IMR-90 (cell line): ENCODE measurements at places on chromosomes 16 and 17. TPM values are rescaled to one million over a fixed set of nuclear protein-coding genes. Genes with fewer than 3 reads are reported as not detected.

Gene GRIN2A
- polyA plus RNA-seq = not detected in 2 replicates

Gene TPSB2
- polyA plus RNA-seq = not detected in 2 replicates

Gene KRTAP4-1
- polyA plus RNA-seq = not detected in 2 replicates

Gene CDRT4
- 2.7 and 3.7 TPM in 2 replicates for polyA plus RNA-seq

DNA sequence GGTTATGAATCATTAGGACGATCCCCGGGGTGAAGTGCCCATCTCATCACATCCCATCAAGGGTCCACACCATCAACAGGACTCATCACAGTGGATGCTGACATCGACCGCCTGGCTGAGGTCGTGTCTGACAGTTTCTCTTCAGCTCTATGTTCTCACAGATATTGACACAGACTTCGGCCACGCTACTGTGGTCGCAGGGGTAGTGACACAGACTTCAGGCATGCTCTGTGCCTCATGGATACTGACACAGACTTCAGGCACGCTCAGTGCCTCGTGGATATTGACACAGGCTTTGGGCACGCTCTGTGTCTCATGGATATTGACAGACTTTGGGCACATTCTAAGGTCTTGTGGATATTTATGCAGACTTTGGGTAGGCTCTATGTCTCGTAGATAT is 50.1 kb downstream of the KLHDC4 start:
- DNase-seq = peak; percentile 34

- no peak for DNase-seq
Measured at GRCh38 chr16:10206215-10206614, 24.0 kb upstream of the GRIN2A start.

DNA sequence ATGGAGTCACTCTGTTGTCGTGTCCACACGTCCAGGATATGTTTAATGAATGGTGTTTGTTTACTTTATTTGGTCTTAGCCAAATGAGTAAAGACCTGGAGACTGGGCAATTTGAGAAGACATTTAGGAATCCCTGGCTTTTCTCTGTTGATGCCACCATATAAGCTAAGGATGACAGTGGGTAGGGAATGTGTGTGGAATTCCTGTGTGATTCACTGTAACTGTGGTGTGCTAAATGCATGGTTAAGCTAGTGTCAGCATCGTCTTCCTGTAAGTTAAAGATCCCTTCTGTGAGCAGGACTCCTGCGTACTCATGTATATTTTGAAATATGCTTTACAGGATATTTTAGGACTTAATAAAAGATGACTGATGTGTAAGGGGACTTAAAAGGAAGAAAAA is 26.4 kb downstream of the GOSR1 start:
- DNase-seq = peak; percentile 28

DNA sequence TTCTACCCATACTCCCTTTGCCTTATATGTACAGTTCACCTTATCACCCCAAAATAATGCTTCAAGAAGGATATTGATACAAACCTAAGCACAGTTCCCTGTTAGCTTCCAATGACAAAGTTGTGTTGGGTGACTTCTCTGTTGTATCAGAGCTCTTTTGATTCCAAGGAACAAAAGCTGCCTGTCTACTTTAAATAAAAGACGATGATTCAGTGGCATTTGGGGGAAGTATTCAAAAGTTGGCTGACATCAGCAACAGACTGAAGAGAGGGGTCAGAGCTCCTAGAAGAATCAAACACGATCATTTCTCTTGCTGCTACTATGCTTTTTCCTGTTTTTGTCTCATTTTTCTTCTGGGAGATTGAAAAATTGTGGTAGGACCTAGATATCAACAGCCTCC is 69.4 kb upstream of the CA10 start:
- no peak for DNase-seq
